ENCODE measurements at places on chromosomes 5 and 9.

GRCh38 chr9:73370053-73370452 is 218.4 kb downstream of the ANXA1 start:
- no peak for DNase-seq

GRCh38 chr5:67238191-67238590 is 41.6 kb upstream of the CD180 start:
- DNase-seq: no peak

- DNase-seq: no peak
Measured at GRCh38 chr9:112224401-112225289, 49.5 kb upstream of the SUSD1 start.

GRCh38 chr9:326667-327066 is 112.0 kb downstream of the DOCK8 start:
- DNase-seq: no peak

- DNase-seq: no peak
Measured at GRCh38 chr5:26610577-26610976, 427.8 kb downstream of the CDH9 start.

DNA sequence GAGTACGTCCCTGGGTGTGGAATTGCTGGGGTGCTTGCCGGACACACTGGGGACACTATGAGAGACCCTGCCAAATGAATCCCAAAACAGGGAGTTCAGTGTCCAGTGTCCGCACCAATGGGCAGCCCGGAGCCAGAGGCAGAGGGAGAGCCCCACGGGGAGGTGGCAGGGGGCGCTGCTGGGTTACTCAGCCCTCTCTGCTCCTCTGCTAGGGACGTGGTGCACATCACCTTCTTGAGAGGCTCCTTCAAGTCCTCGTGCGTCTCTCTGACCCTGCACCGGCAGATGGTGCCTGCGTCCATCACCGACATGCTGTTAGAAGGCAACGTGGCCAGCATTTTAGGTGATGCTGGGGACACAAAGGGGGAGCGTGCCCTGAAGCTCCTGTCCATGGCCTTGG is 20.8 kb downstream of the STKLD1 start:
- DNase-seq: no peak

GRCh38 chr9:95413793-95414192 is 96.3 kb upstream of the FANCC start:
- no peak for DNase-seq

GRCh38 chr9:95574866-95575553 is 58.2 kb upstream of the PTCH1 start:
- DNase-seq: no peak

- no peak for DNase-seq
Measured at GRCh38 chr5:57717555-57717954, 234.9 kb upstream of the ACTBL2 start.

- no peak for DNase-seq
Measured at GRCh38 chr5:14869668-14870164, 1.9 kb downstream of the ANKH start.

DNA sequence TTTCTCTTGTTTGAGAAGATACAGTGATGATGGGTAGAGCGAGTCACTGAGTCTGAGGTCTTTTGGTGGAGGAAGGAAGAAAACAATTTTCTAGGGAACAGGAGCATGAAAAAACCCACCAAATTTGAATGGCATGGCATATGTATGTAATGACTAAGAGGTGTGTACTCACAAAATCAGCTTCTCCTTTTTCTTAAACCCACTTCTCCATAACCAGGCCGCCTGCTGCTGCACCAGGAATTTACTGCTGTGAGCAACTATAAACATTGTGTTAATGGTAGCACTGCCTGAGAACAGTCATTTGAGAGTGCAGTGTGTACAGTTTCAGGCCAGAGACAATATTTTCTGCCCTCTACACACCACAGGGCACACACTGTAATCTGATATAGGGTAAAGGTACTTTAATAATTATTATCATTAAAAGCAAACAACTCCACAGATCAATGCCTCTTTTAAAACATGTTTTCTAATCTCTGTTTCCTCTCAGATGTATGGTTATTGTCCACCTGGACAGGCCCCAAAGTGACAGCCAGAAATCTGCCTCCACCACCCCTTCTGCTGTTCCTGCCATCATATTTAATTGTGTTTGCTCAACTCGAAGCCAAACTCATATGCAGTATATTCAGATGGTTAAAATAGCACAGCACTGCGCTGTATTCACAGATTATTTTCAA is 241.6 kb downstream of the KIAA0825 start:
- DNase-seq: no peak

DNA sequence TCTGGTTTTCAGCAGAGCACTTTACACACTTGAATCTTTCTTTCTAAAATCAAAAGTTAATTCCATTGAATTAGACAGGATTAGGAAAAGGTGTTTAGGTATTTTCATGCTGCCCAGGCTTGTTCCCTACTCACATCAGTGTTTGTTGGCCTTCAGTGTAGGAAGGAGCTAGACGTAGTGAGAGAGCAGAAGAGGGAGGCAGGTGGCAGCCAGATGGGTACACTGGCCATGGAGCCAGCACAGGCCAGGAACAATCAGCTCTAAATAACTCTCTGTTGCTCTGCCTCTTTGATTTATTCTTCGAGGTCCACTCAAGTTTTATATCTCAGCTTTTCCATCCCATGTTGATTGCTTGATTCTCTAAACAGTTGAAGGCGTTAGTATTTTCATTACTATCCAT is 529.6 kb downstream of the PSAT1 start:
- no peak for DNase-seq

DNA sequence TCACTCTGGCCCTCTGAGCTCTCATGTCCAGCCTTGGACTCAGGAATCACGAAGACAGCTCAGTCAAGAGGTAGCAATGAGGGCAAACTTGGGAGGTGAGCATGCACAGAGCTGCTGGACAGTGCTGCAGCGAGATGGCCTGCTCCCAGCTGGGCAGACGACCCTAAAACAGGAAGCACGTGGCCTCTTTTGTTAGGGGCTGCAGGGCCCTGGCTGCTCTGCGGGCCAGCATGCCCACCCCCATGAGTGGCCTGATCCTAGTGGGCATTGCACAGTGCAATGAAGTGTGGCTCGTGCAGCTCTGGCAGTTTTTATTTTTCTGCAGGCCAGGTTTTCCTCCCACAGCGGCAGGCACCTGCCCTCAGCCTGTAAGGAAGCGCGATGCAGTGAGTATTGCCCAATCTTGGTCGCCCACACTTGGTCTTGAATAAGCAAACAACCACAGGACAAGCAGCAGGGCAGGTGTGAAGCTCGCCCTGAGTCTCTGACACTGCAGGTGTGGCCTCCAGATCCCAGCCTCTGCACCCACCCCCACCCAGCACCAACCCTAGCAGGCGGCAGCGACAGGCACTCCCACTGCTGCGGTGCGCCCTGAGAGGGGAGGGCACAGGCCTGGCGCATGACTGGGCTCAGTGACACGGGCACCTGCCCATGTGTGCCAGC is 60.8 kb downstream of the SEMA4D start:
- no peak for DNase-seq

GRCh38 chr5:6356578-6357164 is 21.7 kb downstream of the MED10 start:
- no peak for DNase-seq

DNA sequence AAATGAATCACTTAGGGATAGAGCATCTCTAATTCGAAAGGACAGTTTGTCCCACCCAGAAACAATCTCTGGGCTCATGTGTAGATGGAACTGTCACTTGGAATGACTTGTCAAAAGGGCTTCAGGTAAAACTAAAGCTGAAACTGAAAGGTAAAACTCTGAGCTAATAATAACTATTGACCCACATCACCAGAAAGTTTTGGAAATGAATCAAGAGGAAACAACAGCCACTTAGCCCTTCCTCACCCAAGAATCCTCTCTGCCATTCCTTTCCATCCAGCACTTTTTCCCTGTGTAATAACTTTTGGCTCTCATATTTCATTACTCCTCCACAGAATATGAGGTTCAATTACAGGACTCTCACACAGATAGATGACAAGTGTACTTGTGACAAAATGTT is 14.0 kb upstream of the GLRX start:
- no peak for DNase-seq

DNA sequence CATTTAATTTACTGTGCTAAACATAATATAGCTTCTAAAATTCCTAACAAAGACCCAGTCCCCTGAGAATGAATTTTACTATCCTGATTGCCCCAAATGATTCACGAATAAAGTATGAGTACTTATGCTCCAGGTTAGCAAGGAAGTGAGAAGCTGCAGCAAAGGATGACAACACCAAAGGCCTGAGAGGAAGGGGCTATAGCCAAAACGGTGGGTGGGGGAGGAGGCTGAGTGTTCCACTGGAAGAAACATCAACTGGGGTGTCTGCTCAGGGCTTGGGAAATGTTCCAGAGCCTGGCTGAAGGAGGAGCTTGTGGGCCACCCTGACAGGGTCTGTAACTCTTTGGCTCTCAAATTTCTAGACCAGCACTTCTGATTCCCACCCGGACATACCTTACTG is 157.3 kb downstream of the ADAMTS12 start:
- no peak for DNase-seq

- no peak for DNase-seq
Measured at GRCh38 chr5:2674456-2674855, 77.0 kb downstream of the IRX2 start.

DNA sequence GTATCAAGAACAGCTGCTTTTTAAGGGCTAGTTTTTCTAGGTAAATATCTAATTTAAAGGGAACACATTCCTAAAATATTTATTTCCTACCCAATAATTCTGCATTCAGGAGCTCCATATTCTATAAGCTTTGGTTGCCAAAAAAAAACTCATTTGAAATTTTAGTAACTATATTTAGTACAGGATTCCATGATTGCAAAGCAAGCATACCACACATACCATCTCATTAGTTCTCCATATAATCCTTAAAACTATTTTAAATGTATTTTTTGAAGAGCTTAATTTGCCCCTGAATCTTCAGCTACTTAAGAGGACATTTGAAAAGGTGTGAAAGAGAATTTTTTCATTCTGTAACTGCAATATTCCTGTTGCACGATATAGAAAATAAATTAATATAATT is 877.0 kb downstream of the NR2F1-AS1 start:
- no peak for DNase-seq

DNA sequence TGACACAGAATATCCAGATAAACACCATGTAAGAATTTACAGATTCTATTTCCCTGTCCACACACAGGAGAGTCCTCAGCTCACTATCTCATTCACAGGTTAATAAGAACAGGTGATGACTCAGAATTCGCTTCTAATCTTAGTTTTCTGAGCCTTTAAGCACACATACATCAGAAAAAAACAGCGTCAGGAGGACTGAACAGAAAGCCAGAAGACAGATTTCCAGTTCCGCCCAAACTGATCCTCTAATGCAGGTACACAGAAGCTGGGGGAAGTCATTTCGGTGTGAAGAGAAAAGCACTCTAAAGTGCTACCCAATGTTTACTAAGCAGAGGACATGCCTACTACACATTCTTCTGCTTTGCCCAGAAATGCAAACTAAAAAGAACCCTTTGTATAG is 1.6 kb downstream of the CEMIP2 start:
- DNase-seq: no peak
